ENCODE measurements at places on chromosomes 11 and 22.
A peak's percentile ranks its signal among the peaks of the same experiment; 100 is the strongest.

- DNase-seq, result no peak
Observed at GRCh38 chr11:83711106-83711527, 424.9 kb upstream of the CCDC90B start.

DNA sequence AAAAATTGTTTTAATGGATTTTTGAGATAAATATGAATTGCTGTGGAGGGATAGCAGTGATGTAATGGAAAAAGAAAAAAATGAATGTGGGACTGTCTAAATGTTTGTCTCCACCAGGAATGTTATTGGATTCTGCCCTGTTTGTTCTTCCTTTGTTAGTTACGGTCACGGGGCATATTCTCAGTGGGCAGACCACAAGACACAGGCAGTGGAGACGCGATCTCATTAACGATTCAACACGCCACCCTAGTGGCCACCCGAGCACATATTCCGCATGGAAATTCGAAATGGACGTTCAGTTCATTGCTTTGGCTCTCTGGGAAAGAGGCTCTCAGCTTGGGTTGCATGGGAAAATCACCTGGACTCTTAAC lies 151.8 kb upstream of the TTC12 start:
- DNase-seq, result peak; percentile 79

DNA sequence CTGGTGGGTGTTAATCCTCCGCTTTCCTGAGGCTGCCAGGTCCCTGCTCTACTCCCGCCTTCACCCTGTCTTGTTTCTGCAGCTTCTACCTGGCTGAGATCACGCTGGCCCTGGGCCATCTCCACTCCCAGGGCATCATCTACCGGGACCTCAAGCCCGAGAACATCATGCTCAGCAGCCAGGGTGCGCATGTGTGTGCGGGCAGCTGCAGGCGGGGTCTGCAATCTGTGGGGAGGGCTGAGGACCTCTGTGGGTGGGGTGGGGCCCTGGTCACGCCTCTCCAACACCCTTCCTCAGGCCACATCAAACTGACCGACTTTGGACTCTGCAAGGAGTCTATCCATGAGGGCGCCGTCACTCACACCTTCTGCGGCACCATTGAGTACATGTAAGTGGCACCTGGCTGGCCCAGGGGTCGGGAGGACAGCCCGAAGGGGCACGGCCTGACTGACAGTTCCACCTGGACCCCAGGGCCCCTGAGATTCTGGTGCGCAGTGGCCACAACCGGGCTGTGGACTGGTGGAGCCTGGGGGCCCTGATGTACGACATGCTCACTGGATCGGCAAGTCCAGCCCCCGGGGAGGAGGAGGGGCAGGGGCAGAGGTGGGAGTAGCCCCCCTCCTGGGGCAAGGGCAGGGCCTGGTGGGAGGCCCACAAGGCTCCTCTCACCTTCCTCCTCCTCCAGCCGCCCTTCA lies 4.5 kb downstream of the RPS6KB2 start:
- no peak for DNase-seq

- DNase-seq, result no peak
Observed at GRCh38 chr22:49093192-49093880, 734.3 kb downstream of the BRD1 start.

DNA sequence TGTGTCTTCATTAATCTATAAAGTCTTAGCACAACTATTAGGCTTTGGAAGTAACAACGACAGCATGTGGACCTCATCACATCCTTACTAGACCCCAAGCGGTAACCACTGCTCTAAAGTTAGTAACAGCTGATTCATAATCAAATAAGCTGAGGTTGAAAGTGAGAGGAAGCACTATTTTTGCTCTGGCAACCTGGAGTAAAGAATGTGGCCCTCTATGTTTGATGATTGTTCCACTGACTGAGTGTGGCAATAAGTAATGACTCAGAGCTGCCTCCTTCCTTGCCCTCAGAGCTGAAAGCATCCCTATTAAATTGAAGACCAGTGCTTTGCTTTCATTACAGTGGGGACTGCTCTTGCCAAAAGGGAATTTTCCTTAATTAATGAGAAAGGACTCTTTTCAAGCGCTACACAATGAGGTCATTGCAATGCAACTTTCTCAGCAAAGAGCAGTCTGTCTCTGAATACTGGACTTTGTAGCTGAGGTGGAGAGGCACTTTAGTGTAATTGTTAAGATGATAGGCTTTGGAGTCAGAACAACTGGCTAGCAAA lies 906.1 kb upstream of the RAG2 start:
- no peak for DNase-seq

DNA sequence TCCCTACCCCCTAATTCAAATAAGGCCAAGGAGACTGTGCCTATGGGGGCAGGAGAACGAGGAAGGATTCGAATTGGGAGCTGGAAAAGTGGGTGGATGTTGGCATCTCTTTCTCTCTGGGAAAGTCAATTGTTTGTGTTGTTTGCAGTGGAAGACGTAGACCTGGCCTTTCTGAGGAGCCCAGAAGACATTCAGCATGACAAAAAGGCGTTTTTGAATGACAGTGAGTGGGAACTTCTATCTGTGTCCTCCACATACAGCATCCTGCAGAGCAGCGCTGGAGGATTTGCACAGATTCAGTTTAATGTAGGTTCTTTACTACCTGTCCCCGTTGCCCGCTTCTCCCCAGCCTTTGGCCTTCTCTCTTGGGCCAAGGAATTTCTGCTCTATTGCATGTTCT lies 28.2 kb downstream of the HTR3B start:
- DNase-seq, result no peak

DNA sequence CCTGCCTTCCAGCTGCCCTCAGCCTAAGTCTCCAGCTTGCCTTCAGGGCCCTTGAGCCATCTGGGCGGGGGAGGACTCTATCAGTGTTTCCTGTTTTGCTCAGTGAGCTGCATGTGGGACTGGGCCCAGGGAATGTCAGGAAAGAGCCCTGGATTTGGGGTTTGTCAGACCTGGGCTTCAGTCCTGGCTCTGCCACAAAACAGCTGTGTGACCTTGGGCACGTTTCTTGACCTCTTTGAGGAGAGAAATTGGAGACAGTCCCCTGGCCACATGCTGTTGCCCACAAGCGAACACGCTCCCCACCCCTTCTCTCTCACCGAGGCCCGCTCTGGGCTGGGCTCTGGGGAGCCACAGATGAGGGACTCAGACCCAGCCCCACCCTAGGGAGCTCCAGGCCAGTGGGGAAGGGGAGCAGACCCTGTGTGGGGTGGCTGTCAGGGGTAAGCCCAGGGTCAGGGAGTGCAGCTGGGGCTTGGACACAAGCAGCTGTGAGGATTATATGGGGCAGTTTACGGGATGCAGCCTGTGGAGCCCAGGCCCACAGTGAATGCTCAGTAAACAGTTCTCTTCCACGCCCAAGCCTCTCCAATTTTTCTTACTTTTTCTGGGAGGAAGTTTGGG lies 12.3 kb downstream of the MYO7A start:
- no peak for DNase-seq

- DNase-seq, result no peak
Observed at GRCh38 chr22:49269928-49270327, 557.7 kb downstream of the BRD1 start.

DNA sequence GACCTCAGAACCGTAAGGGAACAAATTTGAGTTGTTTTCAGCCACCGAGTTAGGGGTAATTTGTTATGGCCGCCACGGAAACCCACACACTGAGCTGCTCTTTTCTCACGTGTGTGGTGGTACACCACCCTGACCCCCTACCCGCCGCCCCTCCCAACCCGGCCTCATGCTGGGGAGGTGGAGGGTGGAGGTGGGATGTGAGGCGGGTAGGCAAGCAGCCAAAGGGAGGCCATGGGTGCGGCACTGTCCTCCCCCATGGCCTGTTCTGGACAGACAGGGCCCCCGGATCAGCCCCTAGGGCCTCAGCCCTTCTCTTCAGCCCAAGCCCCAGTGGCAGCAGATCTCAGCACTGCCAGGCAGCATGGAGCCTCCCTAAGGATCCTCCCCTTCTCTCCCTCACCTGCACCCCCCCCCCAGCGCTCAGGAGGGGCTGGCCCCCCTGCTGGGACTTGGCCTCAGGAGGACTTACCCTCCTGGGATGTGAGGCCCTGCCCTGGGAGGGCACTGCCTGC lies 7.9 kb downstream of the PRR5 start:
- no peak for DNase-seq

- DNase-seq, result no peak
Observed at GRCh38 chr11:14906578-14906977, 14.5 kb upstream of the CYP2R1 start.

GRCh38 chr11:81421251-81421860 lies 1312.3 kb downstream of the FAM181B start:
- no peak for DNase-seq

DNA sequence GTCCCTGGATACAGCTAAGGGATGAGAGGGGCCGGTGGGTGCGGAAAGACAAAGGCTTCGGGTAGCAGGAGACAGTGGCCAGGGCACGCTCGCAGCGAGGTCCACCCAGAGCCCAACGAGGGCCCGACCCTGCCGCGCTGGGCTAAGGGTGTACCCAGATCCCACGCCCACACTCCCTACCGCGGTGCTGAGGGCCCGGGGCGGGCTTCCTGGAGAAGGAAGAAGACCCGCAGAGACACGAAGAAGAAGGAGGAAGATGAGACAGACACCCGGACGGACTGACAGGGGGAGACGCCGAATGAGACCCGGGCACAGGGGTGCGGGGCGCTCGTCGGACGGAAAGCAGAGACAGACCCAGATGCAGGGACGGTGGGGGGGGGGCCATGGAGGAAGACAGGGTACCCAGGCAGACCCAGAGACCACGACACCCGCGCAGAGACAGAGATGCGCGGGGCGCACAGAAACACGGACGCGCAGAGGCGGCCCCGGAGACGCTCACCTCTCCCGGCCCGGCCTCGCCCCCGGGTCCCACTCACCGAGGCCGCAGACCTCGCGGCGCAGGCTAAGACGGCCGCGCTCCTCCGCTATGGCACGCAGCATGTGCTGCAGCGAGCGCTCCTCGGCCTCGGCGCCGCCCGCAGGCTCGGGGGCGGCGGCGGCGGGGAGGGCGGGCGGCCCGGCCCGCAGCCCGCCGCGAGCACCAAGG lies 437 bp downstream of the KIAA0930 start:
- no peak for DNase-seq

DNA sequence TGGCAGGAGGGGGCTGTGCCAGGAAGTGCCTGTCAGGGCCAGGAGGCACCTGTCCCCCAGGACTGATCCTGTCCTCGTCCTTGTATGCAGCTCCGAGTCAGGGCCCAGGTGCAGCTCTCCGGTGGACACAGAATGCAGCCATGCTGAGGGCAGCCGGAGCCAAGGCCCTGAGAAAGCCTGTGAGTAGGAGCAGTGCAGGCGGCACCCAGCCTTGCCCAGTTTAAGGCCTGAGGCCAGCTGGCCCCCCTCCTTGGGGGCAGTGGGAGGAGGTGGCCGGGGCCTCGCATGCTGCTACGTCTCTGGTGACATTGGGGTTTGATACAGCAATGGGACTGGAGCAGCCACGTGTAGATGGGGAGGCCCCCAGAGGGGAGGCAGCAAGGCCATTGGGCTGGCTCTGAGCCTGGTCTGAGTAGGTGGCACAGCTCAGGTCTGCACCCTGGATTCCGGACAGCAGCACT lies 34.9 kb downstream of the SBF1 start:
- DNase-seq, result no peak

DNA sequence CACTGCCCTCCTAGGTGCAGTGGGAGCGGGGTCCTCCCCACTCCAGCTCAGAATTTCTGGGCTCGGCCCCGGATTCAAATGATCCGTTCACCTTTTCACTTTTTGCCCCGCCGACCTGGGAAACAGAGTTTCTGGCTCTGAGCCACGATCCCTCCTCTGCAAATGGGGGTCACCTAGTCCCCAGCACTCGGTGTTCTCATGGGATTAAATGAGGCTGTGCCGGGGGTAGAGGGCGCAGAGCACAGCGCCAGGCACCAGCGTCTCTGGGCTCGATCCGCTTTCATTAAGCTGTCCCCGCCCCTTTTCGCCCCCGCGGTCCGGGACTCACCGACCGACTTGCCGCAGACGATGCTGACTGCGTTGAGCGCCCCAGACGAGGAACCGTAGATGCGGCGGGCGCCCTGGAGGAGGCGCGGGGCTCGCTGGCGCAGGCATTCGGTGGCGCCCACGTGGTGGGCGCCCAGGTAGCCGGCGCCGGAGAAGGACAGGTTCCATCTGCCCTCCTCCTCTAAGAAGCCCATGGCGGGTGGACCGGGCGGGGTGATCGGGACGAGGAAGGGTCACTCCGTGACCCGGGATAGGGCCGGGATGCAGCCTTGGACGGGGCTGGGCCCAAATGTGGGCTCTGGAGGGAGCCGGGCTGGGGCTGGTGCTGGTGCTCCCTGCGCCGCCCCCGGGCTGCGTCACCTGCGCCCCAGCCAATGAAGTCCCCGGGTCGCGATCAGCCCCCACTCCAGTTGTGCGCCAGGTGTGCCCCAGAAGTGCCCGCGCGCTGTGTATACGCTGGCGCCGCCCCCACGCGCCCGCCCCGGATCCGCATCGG lies at the start of gene PNPLA5:
TSS of gene PNPLA5 (minus strand) at position 654 of the 823 bp plus-strand sequence. CDS start at position 521, 133 bp downstream.
- DNase-seq, result no peak

GRCh38 chr11:73366953-73367352 lies 9.2 kb upstream of the RELT start:
- no peak for DNase-seq

DNA sequence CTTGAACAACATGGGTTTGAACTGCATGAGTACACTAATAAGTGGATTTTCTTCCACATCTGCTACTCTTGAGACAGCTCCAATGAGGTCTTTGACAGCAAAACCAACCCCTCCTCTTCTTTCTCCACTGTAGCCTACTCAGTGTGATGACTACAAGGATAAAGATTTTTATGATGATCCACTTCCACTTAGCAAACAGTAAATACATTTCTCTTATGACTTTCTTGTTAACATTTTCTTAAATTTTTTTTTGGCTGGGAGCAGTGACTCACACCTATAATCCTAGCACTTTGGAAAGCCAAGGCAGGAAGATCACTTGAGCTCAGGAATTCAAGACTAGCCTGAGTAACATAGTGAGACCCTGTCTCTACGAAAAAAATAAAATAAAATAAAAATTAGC lies 9.9 kb upstream of the EIF4G2 start:
- no peak for DNase-seq

GRCh38 chr11:69161117-69161407 lies 5.3 kb downstream of the SMIM38 start:
- no peak for DNase-seq

DNA sequence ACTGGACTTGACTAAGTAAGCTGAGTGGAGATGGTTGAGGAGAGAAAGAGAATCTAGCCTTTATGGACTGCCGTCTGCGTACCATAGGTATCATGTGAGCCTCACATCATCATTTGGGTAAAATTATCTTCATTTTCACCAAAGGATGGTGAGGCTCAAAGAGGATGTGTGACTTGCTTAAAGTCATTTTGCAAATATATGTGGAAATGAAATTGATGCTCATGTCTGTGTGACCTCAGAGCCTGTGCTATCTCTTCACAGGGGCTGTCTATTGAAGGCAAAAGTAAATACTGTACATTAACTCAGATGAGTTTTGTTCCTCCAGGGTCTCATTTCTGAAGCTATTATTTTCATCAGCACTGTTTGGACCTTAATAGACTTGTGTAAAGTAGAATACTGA lies 83.3 kb upstream of the ALKBH3 start:
- DNase-seq, result no peak

- no peak for DNase-seq
Observed at GRCh38 chr11:2778630-2779498, 79.1 kb upstream of the KCNQ1OT1 start.

GRCh38 chr22:33299245-33299956 lies 241.2 kb upstream of the SYN3 start:
- DNase-seq, result no peak

- no peak for DNase-seq
Observed at GRCh38 chr22:39825661-39826102, 67.9 kb downstream of the ENTHD1 start.

Data from NCI-H2029 (cell line).